ENCODE measurements at places on chromosomes 1 and 21. TPM values are rescaled to one million over a fixed set of nuclear protein-coding genes. Genes with fewer than 3 reads are reported as not detected.

CHODL gene
- polyA plus RNA-seq = 72.1 TPM

GCSAML gene
- polyA plus RNA-seq = 0.17 TPM

FABP3 gene
- 91.7 TPM for polyA plus RNA-seq

A3GALT2 gene
- polyA plus RNA-seq = not detected

IFI6 gene
- 27.7 TPM for polyA plus RNA-seq

NPHS2 gene
- polyA plus RNA-seq = 351 TPM

GRCh38 chr1:43446388-43446740 lies 7.4 kb downstream of the HYI start:
- DNase-seq = no peak

DNA sequence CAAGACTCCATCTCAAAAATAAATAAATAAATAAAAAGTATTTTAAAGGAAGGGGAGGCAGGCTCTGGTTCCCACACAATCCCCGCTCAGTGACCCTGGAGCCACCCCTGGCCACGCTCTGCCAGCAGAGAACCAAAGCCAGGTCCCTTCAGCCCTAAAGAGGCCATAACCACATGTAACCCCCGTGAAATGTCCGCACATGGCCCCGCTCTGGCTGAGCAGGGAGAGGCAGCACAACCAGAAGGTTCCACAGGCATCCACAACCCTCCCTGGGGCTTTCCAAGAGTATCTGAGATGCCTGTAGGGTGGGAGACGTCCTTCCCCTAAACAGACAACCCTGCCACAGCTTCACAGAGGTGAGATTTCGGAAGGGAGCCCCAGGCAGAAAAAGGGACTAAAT lies 1.4 kb upstream of the ARF1 start:
- no peak for DNase-seq

DNA sequence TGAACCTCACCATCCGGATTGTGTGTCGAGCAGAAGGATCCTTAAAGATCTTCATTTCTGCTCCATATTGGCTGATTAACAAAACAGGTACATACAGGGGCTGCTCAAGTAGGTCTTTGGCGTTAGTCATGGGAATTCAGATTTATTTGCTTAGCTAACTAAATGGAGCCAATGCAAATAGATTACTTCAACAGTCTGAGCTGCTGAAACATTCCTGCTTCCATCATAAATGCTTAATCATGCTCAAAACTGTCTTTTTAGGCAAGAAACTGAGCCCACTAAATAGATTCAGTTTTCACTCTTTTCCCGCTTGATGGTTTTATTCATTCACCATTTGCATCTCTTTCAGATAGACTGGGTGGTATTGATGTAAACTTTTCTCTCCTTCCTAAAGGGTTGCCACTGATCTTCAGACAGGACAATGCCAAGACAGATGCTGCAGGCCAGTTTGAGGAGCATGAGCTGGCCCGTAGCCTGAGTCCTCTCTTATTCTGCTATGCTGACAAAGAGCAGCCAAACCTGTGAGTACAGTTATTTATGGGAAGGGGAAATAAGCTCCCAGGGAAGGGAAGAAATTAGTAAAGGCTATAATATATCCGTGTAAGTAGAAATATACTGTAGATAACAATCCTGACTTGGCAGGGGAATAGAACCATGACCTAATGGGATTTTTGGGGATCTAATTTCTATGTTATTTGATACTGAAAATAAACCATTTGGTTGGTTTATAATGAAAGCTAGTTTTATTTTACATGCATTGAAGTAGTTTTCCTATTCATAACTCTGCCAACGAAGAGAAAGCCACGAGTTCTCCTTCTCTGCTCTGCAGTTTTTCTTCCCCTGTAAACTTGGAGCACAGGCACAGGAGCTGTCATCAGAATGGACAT lies 126.4 kb downstream of the VPS13D start:
- no peak for DNase-seq

- no peak for DNase-seq
These were observed 14.2 kb downstream of the KCNAB2 start for GRCh38 chr1:6059866-6060265.

- DNase-seq = no peak
These were observed 110.5 kb downstream of the CNIH3 start for GRCh38 chr1:224726441-224727182.

DNA sequence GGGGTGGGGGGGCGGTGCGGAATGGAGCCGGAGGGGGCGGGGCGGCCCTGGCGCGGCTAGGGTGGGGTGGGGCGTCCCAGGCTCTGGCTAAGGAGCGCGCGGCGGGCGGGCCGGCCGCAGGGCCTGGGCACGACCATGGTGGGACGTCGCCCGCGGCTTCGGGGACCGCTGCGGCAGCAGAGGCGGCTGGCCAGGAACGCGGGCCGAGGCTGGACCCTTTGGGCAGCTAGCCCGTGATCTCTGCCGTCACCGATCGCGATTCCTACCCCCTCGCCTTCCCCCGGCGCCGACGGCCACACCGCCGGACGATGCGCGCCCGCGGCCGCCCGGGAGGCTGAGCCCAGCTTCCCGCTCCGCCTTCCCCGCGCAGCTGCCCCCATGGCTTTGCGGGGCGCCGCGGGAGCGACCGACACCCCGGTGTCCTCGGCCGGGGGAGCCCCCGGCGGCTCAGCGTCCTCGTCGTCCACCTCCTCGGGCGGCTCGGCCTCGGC lies at the start of gene MAP3K21:
MAP3K21 (plus strand) TSS at position 74 of the 491 bp plus-strand sequence; CDS start at position 379, 305 bp downstream.
- no peak for DNase-seq

- DNase-seq = no peak
These were observed 39.7 kb downstream of the PTGFRN start for GRCh38 chr1:116949213-116949985.

- DNase-seq = no peak
These were observed 34.7 kb downstream of the ZBTB17 start for GRCh38 chr1:15941044-15941840.

GRCh38 chr21:35202431-35202830 lies 153.3 kb upstream of the RUNX1 start:
- DNase-seq = no peak

- DNase-seq = no peak
These were observed 7.9 kb downstream of the ACOT7 start for GRCh38 chr1:6385488-6386191.

GRCh38 chr1:153344718-153345025 lies 4.0 kb downstream of the PGLYRP4 start:
- no peak for DNase-seq
